ENCODE measurements at places on chromosomes 2 and 18. TPM values are rescaled to one million over a fixed set of nuclear protein-coding genes. Genes with fewer than 3 reads are reported as not detected.
A peak's percentile ranks its signal among the peaks of the same experiment; 100 is the strongest.

- H3K4me3 ChIP-seq, result no peak overlapping the region
- no peak overlapping the region for H3K27ac ChIP-seq
Observed at GRCh38 chr2:132479155-132479554, 62.5 kb downstream of the GPR39 start.

- no peaks in the 10 kb centered on the region for H3K36me3 ChIP-seq
Observed at GRCh38 chr2:12861344-12861930, 144.7 kb downstream of the TRIB2 start.

DNA sequence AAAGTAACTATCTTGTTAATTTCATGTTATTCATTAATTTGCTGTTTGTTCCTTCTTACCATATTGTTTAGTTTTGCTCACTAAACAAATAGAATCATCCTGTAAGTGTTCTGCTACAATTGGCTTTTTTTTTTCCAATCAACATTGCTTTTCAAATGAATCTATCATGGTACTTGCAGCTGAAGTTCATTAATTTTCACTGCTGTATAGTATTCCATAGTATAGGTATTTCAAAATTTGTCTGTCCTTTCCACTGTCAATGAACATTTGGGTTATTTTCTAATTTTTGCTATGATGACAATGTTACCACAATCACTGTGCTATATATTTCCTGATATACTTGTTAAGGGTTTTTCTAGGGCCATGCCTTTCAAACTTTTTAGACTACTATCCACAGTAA lies 89.0 kb upstream of the LYPD1 start:
- no peaks in the 10 kb centered on the region for H3K27me3 ChIP-seq
- no peaks in the 10 kb centered on the region for H3K4me1 ChIP-seq
- no peaks in the 10 kb centered on the region for H3K36me3 ChIP-seq
- H3K27ac ChIP-seq, result no peak overlapping the region

DNA sequence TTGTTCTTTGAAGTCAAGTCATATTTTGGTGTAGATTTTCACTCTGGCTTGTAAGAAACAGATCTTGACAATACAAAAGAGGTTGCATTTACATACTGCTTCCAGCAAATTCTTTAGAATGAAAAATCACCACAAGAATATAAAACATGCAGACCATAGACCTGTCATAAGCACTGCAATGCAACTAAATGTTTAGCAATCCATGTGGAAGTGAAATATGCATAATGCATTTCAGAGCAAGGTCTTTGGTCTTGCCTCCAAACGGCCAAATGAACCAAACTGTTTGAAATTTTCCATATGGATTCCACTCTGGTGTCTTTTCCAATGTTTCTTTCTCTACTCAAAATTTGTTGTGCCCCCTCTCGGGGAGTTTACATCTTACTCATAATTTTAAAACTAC lies 271.0 kb upstream of the CDH20 start:
- H3K27me3 ChIP-seq, result no peaks in the 10 kb centered on the region
- no peaks in the 10 kb centered on the region for H3K36me3 ChIP-seq
- H3K27ac ChIP-seq, result no peak overlapping the region
- no peak overlapping the region for H3K4me3 ChIP-seq

DNA sequence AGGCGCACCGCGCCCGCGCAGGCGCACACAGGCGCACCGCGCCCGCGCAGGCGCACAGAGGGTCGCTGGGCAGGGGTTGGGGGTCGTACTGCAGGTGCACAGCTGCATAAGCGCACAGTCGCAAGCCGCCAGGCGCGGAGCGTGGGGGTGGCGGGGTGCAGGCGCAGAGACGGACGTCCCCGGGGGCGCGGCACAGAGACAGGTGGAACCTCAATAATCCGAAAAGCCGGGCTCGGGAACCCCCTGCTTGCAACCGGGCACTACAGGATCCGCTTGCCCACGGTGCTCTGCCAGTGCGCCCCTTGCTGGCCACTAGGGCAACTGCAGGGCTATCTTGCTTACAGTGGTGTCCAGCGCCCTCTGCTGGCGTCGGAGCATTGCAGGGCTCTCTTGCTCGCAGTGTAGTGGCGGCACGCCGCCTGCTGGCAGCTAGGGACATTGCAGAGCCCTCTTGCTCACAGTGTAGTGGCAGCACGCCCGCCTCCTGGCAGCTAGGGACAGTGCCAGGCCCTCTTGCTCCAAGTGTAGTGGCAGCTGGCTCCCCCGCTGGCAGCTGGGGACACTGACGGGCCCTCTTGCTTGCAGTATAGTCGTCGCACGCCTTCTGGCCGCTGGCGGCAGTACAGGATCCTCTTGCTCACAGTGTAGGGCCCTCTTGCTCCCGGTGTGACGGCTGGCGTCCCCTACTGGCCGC lies 34.9 kb downstream of the FAM110C start:
- peak; percentile 65 for DNase-seq
- no peak overlapping the region for H3K4me3 ChIP-seq

DNA sequence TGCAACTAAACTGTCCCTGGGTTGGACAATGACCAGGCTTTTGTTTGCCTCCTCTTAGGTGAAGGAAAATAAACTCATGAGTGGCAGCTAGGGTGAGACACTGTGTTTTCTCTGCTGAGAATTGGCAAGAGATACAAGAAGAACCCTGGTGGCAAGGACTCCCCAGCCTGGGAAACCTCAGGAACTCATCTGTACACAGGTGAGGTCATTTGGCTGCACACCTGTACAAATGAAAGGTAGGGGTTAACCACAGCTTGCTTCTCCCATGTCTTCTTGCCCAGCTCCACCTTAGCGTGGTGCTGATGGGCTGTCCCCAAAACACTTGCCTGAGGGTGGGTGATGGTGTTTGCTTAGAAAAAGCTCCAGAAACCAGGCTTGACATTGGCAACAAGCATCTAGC lies 97.2 kb upstream of the FAM136A start:
- no peaks in the 10 kb centered on the region for H3K36me3 ChIP-seq
- no peaks in the 10 kb centered on the region for H3K4me1 ChIP-seq
- peaks cover 7% of the 10 kb centered on the region for H3K27me3 ChIP-seq
- no peak for DNase-seq
- no peak overlapping the region for H3K27ac ChIP-seq
- H3K4me3 ChIP-seq, result no peak overlapping the region

GPR45 gene
- total RNA-seq, result not detected

SFXN5 gene
- total RNA-seq, result 17.0 TPM

GREB1L gene
- 0.36 TPM for total RNA-seq
